Breast epithelium (tissue), 4 donors: ENCODE measurements at places on chromosomes 1 and 21. TPM values are rescaled to one million over a fixed set of nuclear protein-coding genes. Genes with fewer than 3 reads are reported as not detected.

The KRTAP7-1 gene
- not detected for total RNA-seq

DNA sequence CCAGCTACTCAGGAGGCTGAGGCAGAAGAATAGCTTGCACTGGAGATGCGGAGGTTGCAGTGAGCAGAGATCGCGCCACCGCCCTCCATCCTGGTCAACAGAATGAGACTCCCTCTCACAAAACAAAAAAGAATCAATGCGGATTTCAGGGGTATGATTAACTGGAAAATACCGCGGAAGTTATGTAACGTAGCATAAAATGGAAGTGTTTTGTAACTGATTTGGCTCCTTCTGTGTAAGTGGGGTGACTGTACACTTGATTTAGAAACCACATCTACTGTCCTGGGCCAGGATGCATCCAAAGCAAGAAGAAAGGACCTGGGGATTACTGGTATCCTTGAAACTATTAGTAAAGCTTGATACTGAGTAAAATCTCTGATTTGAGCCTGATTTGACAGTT, 3.1 kb upstream of the VAMP4 start:
- DNase-seq, result no peak

- DNase-seq, result no peak
Measured at GRCh38 chr1:162578071-162578700, 16.7 kb downstream of the UAP1 start.

- no peak for DNase-seq
Measured at GRCh38 chr1:245179706-245180105, 24.9 kb downstream of the KIF26B start.

The DNAJC8 gene
- total RNA-seq, result 75.4 TPM

GRCh38 chr1:90561911-90562310, 155.2 kb downstream of the BARHL2 start:
- DNase-seq, result no peak

The TRIM33 gene
- 56.4 TPM for total RNA-seq

The LCE1B gene
- total RNA-seq, result not detected

- no peak for DNase-seq
Measured at GRCh38 chr21:45792682-45793383, 149.3 kb downstream of the PCBP3 start.

DNA sequence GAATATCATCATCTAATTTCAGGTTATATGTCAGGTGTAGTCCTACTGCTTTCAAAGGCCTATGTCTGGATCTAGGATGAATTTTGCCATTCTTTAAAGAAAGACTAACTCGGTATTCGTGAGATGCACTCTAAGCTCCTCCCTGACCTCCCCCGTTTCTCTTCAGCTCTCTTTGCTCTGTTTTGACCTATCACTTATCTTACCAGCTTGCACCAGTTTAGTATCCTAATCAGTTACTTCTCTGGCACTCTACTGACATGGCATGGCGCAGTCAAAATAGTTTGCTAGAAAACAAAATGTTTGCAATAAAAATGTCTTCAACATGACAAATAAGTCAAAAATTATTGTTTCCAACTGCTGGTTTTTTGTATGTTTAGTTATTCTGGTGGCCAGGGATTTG, 8.4 kb upstream of the SLC16A1 start:
- no peak for DNase-seq

DNA sequence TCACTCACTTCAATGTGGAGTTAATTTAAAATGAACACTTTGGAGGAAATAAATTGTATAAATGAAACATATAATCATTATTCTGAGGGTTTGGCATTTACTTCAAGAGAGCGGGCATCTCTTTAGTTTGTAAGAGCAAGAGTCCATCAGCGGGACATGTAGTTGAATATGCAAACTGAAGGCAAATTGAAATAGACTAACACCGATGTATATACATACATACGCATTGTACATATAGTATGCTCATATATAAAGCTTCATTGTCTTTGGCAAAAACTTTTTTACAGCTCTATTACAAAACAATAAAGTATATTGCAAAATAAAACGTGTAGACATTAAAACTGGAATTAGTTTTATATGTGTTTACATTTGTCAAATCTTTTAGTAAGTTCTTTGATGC, 328.9 kb downstream of the LTN1 start:
- DNase-seq, result no peak

The SZT2 gene
- 29.1 TPM for total RNA-seq

The SIK1 gene
- 16.2 TPM for total RNA-seq

GRCh38 chr21:43726686-43727518, 8.0 kb downstream of the PDXK start:
- DNase-seq, result peak; percentile 62

- DNase-seq, result no peak
Measured at GRCh38 chr1:207361889-207362288, 40.4 kb downstream of the CD55 start.

- no peak for DNase-seq
Measured at GRCh38 chr1:37151789-37152188, 117.5 kb upstream of the GRIK3 start.

DNA sequence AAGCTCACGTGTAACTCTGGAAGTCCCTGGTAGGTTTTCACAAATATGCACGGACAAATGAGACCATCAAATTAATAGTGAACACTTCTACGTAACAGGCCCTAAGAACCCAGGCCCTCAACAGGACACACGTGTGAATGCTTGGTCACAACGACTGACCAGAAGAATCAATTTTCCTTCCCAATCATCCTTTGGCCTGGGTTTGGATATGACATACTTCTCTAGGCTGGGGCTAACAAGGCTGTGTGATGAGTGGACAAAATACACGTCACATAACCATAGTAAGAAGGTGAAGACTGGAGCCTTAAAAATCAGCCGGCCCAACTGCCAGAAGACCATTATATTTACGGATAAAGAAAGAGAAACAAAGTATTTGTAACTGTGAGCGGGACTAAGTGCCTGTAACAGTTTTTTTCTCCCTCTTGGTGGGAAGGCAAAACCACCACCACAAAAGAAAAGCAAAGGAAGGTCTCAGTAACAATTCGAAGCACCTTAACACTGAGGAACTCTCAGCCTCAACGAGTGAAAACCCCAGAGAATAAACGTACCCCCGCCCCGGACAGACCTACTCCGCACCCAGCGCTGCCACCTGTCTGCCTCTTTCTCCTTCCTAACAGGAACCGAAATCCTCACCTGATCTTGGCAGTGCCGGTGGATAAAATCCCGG, 450 bp downstream of the SDE2 start:
- DNase-seq, result no peak

- no peak for DNase-seq
Measured at GRCh38 chr21:29246614-29247013, 52.1 kb upstream of the BACH1 start.
